ENCODE measurements at places on chromosomes 5 and 9. TPM values are rescaled to one million over a fixed set of nuclear protein-coding genes. Genes with fewer than 3 reads are reported as not detected.

SPEF2 gene
- 3.7 TPM for polyA plus RNA-seq

EIF4E1B gene
- not detected for polyA plus RNA-seq

SPAG8 gene
- polyA plus RNA-seq: 1.9 TPM

RGS7BP gene
- polyA plus RNA-seq: 2.3 TPM

LHX6 gene
- polyA plus RNA-seq: 6.8 TPM

PCDHGA7 gene
- 1.9 TPM for polyA plus RNA-seq

C9 gene
- 0.47 TPM for polyA plus RNA-seq

IZUMO3 gene
- not detected for polyA plus RNA-seq

ZNF366 gene
- polyA plus RNA-seq: 3.3 TPM

TLX3 gene
- 0.16 TPM for polyA plus RNA-seq

AJM1 gene
- polyA plus RNA-seq: 6.9 TPM

LCN1 gene
- not detected for polyA plus RNA-seq

CBY3 gene
- polyA plus RNA-seq: 0.11 TPM

FBLL1 gene
- polyA plus RNA-seq: 0.92 TPM

NTRK2 gene
- polyA plus RNA-seq: 7.7 TPM

PIP5K1B gene
- polyA plus RNA-seq: 3.1 TPM

DEPDC1B gene
- 0.23 TPM for polyA plus RNA-seq

SPATA31A1 gene
- not detected for polyA plus RNA-seq

PIK3R1 gene
- 66.4 TPM for polyA plus RNA-seq

ECM2 gene
- 7.1 TPM for polyA plus RNA-seq

KIF4B gene
- polyA plus RNA-seq: not detected

SPINK7 gene
- polyA plus RNA-seq: not detected

SVEP1 gene
- polyA plus RNA-seq: 7.7 TPM

EFNA5 gene
- polyA plus RNA-seq: 2.1 TPM

MARCHF11 gene
- polyA plus RNA-seq: 0.06 TPM

PTGES gene
- polyA plus RNA-seq: 26.8 TPM

PKN3 gene
- 9.5 TPM for polyA plus RNA-seq

FCN2 gene
- 0.37 TPM for polyA plus RNA-seq

PPP2R2B gene
- polyA plus RNA-seq: 9.8 TPM

C5orf46 gene
- not detected for polyA plus RNA-seq

SLIT3 gene
- polyA plus RNA-seq: 64.7 TPM

SPATA31D4 gene
- polyA plus RNA-seq: not detected

EMB gene
- 5.0 TPM for polyA plus RNA-seq

ABCA1 gene
- 14.2 TPM for polyA plus RNA-seq

ADGRD2 gene
- not detected for polyA plus RNA-seq

SPOCK1 gene
- polyA plus RNA-seq: 11.2 TPM

IRX1 gene
- 0.04 TPM for polyA plus RNA-seq

SLC25A2 gene
- polyA plus RNA-seq: not detected

SCGB3A2 gene
- polyA plus RNA-seq: not detected

SLC34A3 gene
- polyA plus RNA-seq: 0.05 TPM

CD180 gene
- polyA plus RNA-seq: 0.54 TPM

UBAC1 gene
- polyA plus RNA-seq: 59.8 TPM

MVB12B gene
- 13.5 TPM for polyA plus RNA-seq

MEIKIN gene
- not detected for polyA plus RNA-seq

STARD4 gene
- polyA plus RNA-seq: 6.8 TPM

PCDHGA6 gene
- 3.7 TPM for polyA plus RNA-seq

BTF3 gene
- 712 TPM for polyA plus RNA-seq

TRIM7 gene
- polyA plus RNA-seq: 3.7 TPM

MZB1 gene
- 0.56 TPM for polyA plus RNA-seq

SV2C gene
- polyA plus RNA-seq: 0.56 TPM

PCDHA10 gene
- polyA plus RNA-seq: 0.13 TPM

XRCC4 gene
- polyA plus RNA-seq: 8.0 TPM

RNF44 gene
- polyA plus RNA-seq: 25.8 TPM

GPRIN1 gene
- 0.42 TPM for polyA plus RNA-seq

Data from urinary bladder (tissue), 4 donors.